ENCODE measurements at places on chromosomes 1 and 21.

GRCh38 chr1:212903664-212904063 lies 45.6 kb downstream of the FLVCR1 start:
- DNase-seq = no peak

DNA sequence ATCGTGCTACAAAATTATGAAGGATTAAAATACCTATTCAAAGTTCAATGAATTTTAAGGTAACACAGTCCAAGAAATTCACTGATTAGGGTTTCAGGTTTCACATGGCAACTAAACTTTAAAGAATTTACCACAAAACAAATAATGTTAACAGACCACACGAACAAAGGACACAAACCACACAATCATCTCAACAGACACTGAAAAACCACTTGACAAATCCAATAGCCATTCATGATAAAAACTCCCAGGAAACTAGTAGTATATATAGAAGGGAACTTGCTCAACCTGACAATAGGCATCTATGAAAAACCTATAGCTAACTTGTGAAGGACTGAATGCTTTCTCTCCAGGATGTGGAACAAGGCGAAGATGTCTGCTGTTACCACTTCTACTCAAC lies 21.1 kb upstream of the SH2D5 start:
- no peak for DNase-seq

DNA sequence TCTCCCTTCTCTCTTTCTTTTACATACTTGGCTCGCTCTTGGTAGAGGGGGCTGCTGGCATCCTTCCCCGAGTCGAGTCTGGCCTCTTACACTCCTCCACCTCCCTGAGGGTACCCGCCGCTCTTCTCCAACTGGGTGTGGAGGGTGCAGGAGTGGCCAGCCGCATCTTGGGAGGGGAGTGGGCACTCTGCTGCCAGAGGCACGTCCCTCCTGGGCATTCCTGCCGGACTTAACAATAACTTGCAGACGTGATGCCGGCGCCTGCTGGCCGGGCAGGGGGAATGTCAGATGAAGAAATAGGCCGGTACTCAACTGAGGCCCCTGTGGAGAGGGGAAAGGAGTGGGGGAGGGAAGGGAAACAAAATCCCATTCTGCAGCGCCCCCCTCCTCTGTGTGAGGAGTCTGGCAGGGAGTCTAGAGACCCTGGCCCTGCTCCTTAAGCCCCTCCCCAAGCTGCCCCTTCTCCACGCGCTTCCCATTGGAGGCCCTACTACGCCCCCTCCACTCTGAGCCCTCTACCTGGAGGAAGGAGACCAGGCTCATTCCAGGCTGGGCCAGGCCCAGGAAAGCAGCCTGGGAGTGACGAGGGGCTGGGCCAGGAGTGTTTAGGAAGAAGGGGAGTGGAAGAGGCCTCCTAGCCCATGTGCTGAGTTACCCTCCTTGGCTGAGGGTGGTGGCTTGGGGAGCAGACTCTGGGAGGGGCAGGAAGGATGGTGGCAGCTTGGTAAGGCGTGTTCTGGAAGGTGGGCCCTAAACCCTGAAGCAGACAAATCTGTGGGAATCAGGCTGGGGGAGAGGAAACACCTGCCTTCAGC lies 1.8 kb downstream of the ATP2B4 start:
- peak; percentile 26 for DNase-seq

- no peak for DNase-seq
Observed at GRCh38 chr1:94702442-94702815, 117.7 kb upstream of the SLC44A3 start.

- DNase-seq = no peak
Observed at GRCh38 chr1:58231204-58231603, 315.3 kb downstream of the OMA1 start.

- DNase-seq = peak; percentile 45
Observed at GRCh38 chr1:172089768-172090510, 248.6 kb downstream of the DNM3 start.

DNA sequence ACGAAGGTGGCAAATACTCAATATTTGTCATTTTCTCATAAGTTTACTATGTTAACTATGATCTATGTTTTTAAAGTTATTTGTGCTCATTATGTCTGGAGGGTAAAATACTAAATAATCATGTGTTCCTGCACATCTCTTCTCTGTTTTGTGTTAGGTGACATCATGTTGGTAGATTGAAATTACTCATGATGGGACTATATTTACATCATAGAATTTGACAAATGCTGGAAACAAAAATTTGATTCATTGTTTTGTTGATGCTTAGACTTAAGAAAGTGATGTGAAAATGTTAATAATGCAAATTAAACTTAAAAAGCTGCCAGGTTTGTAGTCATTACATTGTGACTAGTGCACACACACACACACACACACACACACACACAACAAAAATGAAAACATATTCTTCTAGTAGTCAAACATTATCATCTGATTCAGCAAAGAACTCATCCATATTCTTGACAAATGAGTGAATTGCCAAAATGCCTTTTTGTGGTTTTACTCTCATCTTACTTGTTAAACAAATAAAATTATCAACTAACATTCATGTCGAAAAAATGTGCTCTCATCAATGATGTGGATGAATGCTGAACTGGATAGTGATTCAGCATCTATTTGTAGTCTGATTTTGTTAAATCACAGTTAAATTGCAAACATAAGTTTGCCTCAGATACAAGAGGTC lies 870.7 kb downstream of the BRINP3 start:
- peak; percentile 66 for DNase-seq

- DNase-seq = no peak
Observed at GRCh38 chr1:171965777-171966176, 124.5 kb downstream of the DNM3 start.

GRCh38 chr1:55578646-55579045 lies 363.5 kb upstream of the USP24 start:
- DNase-seq = no peak

DNA sequence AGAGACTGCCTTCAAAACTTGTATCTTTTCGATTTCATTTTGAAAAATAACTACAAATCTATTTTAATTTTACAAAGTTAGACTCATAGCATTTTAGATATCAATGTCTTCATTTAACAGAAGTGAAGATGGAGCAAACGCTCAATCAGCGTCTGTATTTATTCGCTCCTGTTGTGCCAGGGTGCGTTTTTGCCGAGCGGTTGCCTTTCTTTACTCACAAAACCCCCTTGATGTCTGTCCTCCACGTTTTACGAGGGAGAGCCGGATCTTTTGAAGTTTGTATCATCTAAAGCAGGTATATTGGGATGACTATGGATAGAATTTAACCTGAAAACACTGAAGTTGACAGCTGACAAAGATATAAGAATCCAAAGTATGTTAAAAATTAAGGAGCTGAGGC lies 44.6 kb downstream of the MRPL39 start:
- DNase-seq = no peak

- no peak for DNase-seq
Observed at GRCh38 chr1:30190511-30191153, 532.8 kb downstream of the MATN1 start.

- DNase-seq = no peak
Observed at GRCh38 chr21:26826801-26827200, 18.4 kb downstream of the ADAMTS1 start.

GRCh38 chr1:14681182-14681581 lies 82.7 kb downstream of the KAZN start:
- DNase-seq = peak; percentile 38

- DNase-seq = peak; percentile 72
Observed at GRCh38 chr1:244214009-244214967, 163.2 kb downstream of the ZBTB18 start.

GRCh38 chr21:31395268-31395667 lies 51.2 kb upstream of the TIAM1 start:
- DNase-seq = no peak
